ENCODE measurements at places on chromosomes 1 and 21.

GRCh38 chr1:94790670-94791069 lies 29.5 kb upstream of the SLC44A3 start:
- DNase-seq, result no peak

GRCh38 chr1:76086597-76086996 lies 12.1 kb downstream of the ST6GALNAC3 start:
- peak; percentile 67 for DNase-seq

- no peak for DNase-seq
These were observed 113.2 kb downstream of the TOMM20 start for GRCh38 chr1:235015291-235015985.

DNA sequence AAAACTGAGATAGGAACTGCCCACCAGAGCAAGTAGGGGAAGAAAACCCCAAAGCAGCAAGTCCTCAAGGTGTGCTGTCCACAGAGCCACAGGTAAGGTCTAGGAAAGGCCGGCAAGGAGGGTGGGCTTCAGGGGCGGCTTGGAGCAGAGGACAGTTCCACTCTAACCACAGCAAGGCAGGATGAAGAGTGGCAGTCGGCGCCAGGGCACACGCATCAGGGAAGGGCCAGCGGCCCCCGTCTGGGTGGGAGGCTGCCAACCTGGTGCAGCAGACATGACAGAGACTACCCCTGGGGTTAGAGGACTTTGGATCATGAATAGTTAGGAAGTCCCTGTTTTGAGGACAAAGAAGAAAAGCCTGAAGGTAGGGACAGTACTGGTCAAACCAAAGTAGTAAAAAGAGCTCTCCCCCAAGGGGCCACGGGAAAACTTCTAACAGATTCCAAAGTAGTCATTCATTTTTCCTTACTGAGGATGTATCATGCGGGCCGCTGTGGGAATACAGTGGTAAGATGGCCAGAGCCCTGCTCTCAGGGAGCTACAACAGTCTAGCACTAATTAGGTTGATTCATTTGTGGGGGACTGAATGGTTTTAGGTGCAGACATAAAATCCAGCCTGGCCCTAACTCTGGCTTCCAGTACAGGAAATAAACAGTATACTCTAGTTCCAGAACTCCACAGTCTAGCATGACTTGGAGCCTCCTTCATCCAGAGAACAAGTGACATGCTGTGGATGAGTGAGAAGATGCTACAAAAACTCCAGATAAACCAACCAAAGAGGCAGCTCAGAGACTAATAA lies 3.5 kb upstream of the RAP1GAP start:
- DNase-seq, result no peak

DNA sequence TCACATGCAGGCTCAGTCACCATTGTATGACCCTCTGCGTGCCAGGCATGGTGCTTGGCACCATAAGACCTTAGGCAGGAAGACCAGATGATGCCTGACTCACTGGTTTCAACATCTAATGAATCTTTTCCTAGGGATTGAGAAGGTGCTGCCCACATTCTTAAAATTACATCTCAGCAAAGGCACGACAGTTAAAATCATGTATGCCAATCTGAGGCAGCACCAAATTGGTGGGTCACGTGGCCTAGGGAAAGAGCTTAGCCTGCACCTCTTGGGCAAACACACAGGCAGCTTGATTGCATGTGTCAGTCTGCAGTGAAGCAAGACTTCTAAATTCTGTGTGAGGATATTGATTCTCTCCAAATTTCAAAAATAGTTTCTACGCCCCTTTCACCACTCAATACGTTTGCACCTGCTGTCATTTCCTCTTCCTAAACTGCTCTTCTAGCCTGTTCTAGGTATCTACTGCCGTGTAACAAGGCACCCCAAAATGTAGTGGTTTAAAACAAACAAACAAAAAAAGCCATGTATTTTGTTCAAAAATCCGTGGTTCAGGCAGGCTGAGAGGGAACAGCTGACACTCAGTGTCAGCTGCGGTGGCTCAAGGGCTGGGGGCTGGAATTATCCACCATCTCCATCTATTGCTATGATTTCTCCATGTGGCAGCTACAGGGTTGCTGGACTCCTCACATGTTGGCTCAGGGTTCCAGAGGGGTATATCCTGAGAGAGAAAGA lies 160.2 kb upstream of the FGGY start:
- DNase-seq, result no peak

DNA sequence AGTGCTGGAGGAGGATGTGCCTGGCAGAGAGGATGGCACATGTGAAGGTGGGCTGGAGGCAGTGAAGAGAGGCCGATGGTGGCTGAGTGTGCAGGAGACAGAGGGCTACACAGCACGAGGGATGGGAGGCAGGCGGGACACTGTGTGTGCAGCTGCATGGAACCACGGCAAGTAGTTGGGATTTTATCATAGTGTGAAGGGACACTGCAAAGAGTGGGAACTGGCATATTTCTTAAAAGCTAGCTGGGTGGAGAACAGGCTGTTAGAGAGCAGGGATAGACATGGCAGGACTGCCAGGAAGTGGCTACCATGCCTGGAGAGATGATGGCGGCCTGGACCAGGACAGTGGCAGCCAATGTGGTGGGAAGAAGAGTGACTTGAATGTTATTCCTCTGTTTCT lies 102.4 kb upstream of the TLR5 start:
- no peak for DNase-seq
